Activated gamma-delta T cell treated with anti-CD3 and anti-CD28 coated beads, Interleukin-2, amount 50 U/mL, for 16 hours (primary cell): ENCODE measurements at places on chromosomes 7 and 10.

- DNase-seq = no peak
Measured at GRCh38 chr7:20030915-20031362, 186.2 kb downstream of the MACC1 start.

- DNase-seq = no peak
Measured at GRCh38 chr10:112713411-112713810, 236.6 kb upstream of the TCF7L2 start.

- DNase-seq = no peak
Measured at GRCh38 chr7:22123139-22123538, 177.4 kb upstream of the CDCA7L start.

GRCh38 chr7:115135769-115136410 lies 214.0 kb downstream of the MDFIC start:
- no peak for DNase-seq

GRCh38 chr10:119129721-119130120 lies 25.8 kb downstream of the DENND10 start:
- no peak for DNase-seq

- no peak for DNase-seq
Measured at GRCh38 chr7:88628363-88629085, 131.0 kb upstream of the ZNF804B start.

DNA sequence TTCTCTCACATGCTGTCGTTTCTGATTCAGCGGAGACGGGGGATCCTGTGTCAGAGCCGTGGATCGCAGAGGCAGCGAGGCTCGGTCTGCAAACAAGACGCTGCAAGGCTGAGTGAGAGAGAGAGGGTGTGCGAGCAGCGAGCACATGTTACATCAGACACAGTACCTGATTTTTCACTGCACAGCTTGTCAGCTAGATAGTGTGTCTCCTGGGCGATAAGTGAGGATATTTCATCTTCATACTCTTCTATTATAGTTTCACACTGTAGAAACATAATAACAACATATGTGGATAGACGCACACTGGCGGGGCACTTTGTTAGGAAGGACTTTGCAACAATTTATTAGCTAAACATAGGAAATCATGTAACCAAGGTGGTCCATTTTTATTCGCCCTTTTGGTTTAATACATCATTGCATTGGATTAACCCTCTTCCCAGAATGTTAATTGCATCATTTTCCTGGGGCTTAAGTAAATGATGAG lies 39.5 kb downstream of the CNPY1 start:
- DNase-seq = no peak

- DNase-seq = no peak
Measured at GRCh38 chr10:22133749-22134624, 83.8 kb downstream of the EBLN1 start.

DNA sequence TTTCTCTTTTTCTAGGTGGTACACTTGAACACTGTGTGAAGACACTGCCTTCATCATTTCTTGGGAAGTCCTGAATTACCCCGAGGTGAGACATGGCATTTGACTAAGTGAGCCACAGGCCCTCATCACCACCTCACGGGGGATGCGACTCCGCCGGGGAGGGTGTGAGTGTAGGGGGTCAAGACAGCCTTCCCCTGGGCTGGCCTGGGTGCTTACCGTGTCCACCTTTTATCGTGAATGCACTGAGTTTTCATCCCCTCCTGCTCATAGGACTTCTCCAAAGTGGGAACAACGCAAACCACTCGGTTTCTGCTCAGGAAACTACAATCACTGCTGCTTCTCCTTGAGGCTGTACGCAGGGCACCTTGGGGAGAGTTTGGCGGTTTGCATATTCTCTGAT lies 176.9 kb downstream of the SH2D4B start:
- DNase-seq = no peak

GRCh38 chr10:61752111-61753011 lies 89.6 kb downstream of the CABCOCO1 start:
- DNase-seq = no peak

- DNase-seq = no peak
Measured at GRCh38 chr10:92538231-92538958, 35.5 kb downstream of the IDE start.

- DNase-seq = no peak
Measured at GRCh38 chr7:5553298-5553877, 129.8 kb upstream of the TNRC18 start.

DNA sequence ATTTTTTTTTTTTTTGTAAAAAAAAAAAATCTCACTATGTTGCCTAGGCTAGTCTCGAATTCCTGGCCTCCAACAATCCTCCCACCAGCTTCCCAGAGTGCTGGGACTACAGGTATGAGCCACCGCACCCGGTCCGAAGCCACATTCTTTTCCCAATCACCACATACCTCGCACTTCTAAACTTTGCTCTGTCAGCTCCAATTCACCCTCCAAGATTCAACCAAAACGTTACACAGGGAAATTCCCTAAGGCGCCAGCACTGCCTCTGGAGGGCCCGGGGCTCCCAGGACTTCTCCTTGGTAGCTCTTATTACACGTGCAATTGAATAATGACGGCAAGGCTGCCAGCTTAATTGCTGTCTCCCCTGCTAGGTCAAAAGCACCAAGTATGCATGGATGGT lies 10.3 kb upstream of the DNAAF5 start:
- no peak for DNase-seq

- DNase-seq = no peak
Measured at GRCh38 chr10:9510626-9511025, 1456.1 kb downstream of the GATA3 start.

- DNase-seq = no peak
Measured at GRCh38 chr10:121662945-121663917, 65.0 kb upstream of the FGFR2 start.
